ENCODE measurements at places on chromosomes 3 and 15.

DNA sequence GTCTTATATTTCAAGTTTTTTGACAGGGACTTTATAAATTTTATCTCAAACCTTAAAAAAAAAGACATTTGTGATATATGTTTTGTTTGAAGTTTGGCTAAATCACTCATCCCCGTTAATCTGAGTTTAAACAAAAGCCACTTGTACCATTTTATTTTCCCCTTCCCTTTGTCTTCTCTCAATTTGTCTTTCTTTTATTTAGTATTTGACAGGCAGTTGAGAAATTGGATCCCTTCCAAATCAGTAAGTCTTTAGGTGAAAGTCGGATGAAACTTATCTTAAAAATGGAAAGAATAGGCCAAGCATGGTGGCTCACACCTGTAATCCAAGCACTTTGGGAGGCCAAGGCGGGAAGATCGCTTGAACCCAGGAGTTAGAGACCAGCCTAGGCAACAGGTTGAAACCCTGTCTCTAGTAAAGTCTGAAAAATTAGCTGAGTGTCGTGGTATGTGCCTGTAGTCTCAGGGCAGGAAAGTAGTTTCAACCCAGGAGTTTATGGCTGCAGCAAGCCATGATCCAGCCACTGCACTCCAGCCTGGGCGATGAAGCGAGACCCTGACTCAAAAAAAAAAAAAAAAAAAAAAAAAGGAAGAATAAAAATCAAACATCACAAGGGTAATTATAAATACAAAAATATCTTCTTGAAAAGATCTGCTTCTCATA lies 394.6 kb upstream of the TPM1 start:
- no peak for DNase-seq

DNA sequence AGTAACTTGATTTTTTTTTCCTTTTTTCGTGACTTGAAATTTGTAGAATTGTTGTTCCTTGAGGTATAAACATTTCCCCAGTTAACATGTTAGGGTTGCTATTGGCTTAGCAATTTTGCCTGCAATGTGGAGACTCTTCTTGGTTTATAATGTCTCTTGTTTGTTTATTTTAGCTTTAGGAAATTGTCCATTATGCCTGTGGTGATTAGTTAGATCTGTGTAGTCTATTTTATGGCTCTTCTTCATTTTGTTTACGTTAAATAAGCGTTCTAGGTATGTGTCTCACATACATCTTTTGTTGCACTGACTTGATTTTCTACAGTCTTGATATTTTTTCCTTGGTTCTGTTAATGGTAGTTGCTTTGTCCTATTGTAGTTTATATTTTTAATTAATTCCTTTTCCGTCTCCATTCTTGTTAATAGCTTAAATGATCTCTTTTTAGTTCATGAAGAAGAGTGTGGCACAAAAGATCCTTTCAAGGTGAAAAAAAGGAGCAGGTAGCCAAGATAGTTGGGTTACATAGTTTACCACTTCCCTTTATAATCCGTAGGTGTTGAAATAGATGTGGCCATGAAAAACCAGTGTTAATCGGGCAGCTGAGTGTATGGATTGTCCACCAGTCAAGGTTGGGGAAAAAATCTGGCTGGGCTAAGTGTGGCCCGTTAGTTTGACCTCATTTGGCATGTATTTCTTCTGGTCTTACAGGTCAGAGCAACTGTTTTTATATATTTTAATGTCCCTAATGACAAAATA lies 12.1 kb downstream of the IQGAP1 start:
- no peak for DNase-seq

- DNase-seq, result no peak
Observed at GRCh38 chr15:90837094-90837493, 31.3 kb upstream of the FURIN start.

DNA sequence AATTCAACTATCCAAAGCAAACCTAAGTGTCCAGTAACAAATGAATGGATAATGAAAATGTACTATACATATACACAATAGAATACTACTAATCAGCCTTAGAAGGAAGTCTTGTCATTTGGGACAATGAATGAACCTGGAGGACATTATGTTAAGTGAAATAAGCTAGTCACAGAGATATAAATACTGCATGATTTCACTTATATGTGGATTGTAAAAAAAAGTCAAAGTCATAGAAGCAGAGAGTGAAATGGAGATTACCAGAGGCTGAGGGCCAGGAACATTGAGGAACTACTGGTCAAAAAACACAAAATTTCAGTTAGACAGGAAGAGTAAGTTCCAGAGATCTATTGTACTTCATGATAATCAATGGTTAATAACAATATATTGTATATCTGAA lies 33.6 kb downstream of the MYO5A start:
- no peak for DNase-seq

Measured in DND-41 (cell line).